ENCODE measurements at places on chromosomes 3 and 15.

GRCh38 chr3:34678575-34678974, 880.1 kb downstream of the PDCD6IP start:
- ATAC-seq, result no peak

DNA sequence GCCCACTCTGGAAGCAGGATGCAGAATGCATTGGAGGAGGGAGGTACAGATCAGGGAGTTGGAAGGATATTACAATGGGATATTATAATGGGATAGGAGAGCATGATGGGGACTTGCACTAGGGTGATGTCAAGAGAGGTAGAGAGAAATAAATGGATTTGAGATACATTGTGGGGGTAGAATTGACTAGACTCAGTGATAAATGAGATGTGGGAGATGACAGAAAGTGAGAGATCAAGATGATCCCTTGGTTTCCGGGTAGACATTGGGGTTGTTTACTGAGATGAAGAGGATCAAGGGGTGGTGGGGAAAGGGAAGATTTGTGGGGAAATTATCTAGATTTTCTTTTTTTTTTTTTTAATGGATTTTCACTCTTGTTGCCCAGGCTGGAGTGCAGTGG, 42.7 kb downstream of the BFSP2 start:
- ATAC-seq, result no peak

DNA sequence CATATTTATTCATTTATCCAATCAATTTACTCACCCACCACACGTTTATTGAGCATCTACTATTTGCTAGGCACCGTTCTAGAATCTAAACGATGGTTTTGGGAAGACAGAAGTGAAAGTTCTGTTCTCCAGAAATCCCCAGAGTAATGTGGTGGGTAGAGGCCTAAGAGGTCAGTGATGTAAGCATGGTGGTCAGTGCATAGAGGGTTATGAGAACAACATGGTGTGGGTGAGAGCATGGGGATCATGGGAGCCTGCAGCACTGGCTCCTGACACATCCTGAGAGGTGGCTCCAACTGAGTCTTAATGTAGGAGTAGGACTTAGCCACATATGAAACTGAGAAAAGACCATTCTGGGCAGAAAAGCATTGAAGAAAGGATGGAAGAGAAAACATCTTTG, 85.3 kb upstream of the TNFAIP8L3 start:
- ATAC-seq, result no peak

DNA sequence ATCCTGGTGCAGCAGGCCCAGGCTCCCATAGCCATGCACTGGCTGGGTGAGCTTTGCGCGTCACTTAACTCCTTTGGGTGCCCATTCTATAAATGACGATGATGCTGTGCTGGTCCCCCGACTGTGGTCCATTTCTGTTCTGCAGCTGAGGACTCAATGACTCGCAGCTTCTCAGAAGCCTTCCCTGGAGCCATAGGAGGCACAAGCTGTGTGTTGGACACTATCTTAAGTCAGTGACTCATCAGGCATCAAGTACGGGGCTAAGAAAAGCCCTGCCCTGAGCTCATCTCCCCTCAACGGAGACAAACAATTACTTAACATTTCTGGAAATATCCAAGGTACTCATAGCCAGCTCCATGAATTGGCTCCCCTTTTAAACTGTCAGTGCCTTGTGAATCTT, 13.8 kb upstream of the MUSTN1 start:
- peak; percentile 66 for ATAC-seq

DNA sequence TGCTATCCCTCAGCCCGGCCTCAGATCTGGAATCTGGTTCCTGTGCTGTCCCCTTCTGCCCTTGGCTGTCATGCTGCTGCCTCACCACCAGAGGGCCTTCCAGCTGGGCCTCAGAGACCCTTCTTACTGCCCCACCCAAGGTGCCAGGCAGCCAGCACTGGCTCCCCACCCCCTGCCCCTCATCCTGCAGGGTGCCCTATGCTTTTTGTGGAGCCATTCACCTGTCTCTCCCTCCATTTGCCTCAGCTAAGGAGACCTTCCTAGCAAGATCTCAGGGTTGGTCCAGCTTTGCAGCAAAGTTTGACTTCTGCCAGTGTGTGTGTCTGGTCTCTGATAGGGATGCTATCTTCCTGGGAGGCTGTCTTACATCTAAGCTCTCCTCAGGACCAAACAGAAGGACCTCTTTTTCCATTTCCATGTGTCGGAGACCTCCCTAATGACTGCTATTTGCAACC, 1.9 kb upstream of the VWA5B2 start:
- ATAC-seq, result peak; percentile 62

DNA sequence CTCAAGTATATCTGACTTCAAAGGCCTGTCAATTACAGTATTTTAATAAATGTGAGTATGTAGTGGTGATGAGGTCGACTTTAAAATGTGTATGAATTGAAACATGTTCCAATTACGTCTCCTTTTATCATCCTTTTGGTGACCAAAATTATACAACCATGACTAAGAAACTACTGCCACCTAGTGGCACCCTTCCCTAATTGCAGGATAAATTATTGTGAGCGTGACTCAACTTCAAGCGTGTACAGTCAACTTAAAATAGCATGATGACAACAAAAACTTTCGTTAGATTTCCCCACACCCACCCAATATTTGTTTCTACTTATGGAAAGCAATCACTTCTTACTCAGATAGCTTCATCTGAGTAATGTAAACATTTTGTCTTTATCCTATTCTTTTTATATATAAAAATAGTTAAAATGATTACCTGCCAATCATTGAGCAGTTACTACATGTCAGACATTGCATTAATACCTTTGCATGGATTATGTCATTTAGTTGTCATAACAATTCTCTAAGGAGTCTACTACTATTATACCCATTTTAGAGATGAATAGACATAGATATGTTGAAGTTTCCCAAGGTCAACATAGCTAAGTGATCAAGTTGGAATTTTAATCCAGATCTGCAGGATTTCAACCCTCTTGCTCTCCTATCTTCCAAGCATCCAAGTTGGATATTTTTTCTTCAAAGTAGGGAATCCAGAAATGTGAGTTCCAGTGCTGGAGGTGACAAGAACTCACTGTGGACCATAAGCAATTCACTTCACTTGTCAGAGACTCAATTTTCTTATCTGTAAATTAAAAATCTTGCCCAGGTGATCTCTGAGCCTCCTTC, 106.0 kb downstream of the MEX3B start:
- ATAC-seq, result no peak

DNA sequence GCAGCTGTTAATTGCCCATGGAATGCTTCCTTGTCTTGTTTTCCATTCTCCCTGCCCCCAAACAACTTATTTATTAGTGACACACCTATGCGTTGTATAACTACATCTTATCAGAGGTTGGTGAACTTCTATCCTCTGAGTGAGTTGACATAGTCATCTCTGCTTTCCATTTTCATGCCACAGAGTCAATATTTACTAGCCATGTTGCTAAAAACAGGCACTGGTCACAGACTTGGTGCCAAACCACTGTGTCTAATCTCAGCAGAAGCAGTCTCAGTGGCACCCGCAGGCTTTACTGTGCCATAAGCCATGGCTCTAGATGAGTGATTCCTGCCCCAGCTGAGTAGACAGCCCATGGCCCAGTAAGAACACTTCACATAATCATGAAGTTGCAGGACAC, 26.5 kb downstream of the DAPK2 start:
- ATAC-seq, result no peak

- ATAC-seq, result no peak
These were observed 334.8 kb downstream of the NAALADL2 start for GRCh38 chr3:175193815-175194518.

GRCh38 chr3:33883538-33883950, 85.1 kb downstream of the PDCD6IP start:
- ATAC-seq, result peak; percentile 58

- no peak for ATAC-seq
These were observed 18.1 kb downstream of the ZNF280D start for GRCh38 chr15:56715220-56715619.

DNA sequence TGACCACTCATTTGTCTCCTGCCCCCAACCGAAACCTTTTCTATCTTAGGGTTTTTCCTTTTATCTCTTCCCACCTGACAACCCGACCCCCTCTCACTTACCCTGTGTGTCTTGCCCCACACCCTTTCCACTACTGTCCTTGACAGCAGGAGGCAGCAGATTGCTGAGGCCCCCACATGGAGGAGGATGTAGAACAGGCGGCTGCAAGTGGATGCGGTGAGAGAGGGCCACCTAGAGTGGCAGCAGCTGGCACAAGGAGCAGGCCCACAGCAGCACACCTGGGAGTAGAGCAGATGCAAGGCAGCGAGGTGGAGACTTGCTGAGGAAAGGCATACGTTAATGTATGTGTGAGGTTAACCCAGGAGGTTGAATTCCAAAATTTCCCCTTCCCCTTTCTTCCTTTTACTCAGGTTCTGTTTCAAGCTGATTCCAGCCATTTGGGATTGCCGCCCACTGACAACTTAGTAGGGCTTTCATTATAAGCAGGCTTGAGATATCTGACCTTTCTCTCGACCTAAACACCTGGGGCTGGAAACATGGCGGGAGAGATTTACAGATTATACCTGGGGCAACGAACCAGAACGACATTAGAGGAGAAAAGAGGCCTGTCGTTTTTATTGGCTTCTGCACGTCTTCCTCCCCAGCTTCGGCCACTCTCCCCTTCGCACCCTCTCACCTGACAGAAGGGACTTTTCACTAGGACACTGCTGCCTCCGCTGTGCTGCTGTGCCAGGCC, 643 bp downstream of the SERINC4 start:
- no peak for ATAC-seq

- ATAC-seq, result no peak
These were observed 147.2 kb downstream of the STAG1 start for GRCh38 chr3:136604961-136605360.

DNA sequence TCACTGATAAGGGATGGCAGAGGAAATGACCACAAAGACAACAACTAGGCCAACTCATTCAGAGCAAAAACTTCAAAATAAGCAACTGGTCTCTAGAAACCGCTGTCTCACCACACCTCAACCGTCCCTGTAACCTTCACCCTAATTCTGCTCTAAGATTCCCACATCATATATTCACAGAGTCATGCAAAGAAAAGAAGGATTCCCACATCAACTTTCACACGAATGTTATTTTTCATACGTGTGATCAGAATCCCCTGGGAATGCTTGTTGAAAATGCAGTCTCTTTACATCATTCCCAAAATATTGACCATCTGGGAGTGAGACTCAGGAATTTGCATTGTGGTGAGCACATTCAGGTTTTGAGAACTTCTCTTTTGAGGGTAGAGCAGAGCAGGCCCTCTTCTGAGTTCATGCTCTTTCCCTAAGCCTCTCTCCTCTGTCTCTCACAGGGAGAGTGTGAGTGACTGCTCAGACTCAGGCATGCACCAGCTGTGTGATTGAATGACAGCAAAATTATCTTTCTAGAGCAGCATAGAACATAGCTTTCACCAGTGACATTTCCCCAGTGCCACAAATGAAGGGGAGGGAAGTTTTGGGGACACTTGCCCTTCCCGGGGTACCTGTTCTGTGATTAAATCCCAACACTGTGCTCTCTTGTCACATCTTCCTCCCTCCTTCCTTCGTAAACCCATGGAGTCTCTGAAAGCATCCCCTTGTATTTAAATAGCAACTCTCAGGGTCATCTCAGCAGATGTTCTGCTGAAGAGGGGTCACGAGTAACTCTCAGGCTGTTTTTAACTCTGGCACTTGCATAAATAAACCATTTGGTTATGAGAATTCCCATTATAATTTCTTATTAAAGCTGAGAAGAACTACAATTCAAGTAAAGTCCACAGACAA, 170.9 kb downstream of the PLCL2 start:
- ATAC-seq, result no peak

- ATAC-seq, result no peak
These were observed 671.2 kb downstream of the SI start for GRCh38 chr3:164407111-164407510.

DNA sequence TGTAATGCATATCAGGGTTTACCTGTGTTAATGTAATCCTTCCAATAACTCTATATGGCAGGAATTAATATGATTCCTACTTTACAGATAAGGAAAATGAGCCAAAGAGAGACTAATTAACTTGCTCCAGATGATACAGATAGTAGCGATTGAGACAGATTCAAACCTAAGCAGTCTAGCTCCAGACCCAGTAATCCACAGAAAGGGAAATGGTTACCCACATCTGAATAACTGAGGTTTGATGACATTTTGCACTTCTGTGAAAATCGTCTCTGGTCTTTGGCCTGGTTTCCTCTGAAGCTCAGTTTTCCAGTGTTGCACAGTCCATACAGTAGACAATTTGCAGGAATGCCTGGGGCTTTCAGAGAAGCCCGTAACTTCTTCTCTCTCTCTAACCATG, 177.1 kb upstream of the UMPS start:
- no peak for ATAC-seq

DNA sequence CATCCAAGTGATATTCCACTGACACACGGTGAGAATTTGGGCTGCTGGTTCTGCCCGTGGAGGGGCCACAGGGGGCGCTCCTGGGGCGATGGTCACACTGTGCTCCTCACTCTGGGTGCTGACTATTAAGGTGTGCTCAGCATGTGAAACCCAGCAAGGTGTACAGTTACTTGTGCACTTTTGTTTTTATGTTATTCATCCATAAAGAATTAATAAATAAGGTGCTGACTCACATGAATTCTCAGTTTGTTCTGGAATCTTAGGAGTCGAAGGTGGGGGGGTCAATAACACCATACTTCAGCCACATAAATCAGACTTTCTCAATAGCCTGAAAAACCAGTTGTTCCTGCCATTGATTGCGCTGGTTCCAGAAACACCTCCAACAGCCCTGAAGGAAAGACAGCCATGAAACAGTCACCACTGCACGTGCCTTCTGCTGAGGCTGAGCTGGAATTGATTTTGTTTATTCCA, 53.5 kb upstream of the SPATA12 start:
- ATAC-seq, result peak; percentile 8

DNA sequence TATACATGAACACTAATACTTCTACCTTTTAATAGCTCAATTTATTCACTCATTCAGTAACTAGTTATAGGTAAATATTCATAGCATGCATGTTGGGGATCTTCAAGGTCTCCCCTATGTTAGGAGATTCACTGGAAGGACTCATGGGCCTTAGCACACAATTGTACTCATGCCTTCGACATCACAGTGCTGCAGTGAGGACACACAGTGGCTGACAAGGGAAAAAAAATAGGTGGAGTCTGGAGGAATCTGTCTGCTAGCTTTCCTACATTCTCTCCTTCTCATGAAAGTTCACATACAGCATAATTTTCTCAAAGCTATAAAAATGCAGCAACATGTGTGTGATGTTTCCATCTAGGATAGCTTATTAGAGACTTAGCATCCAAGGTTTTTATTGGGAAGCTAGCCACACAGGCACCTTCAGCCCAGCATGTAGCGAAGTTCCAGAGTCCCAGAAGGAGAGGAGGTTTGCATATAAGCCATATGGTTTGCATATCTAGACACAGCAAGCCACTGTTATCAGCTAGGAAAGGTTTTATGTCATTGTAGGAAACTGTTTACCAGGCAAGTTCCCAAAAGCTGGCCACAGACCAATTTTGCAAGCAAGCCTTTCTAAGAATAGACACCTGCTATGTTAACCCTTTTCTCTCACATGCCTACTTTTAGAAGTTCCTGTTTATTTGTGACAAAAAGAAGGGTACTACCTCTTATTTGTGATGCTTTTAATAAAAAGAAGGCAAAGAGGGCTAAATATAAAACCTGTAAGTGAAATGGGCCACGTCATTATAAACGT, 46.4 kb downstream of the MORC1 start:
- ATAC-seq, result peak; percentile 54
